ENCODE measurements at places on chromosomes 16 and 17.
A peak's percentile ranks its signal among the peaks of the same experiment; 100 is the strongest.

- no peak for DNase-seq
Observed at GRCh38 chr16:78333808-78334207, 234.4 kb downstream of the WWOX start.

DNA sequence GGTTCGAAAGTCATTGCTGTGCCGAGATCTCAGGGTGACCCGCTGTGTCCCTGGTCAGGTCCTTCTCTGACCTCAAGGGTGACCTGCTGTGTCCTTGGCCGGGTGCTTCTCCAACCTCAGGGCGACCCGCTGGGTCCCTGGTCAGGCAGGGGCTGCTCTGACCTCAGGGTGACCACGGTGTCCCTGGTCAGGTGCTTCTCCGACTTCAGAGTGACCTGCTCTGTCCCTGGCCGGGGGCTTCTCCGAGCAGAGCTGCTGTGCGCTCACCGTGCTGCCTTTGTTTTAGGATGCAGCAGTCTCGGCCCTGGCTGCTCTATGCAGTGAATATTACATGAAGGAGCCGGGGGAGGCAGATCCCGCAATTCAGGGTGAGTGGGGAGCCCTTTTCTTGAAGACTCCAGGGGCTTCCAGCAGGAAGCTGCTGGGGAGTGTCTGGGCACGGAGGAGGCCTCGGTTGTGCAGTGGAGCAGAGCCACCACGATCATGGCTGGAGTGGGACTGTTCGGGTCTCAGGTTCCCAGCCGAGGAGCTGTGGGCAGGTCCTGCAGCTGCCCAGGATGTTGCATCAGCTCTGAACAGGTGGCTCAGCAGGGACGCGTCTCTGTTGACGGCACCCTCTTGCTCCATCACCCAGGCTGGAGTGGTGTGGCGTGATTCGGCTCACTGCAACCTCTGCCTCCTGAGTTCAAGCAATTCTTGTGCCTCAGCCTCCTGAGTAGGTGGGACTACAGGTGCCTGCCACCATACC lies 83.7 kb upstream of the ZNF750 start:
- DNase-seq, result no peak

DNA sequence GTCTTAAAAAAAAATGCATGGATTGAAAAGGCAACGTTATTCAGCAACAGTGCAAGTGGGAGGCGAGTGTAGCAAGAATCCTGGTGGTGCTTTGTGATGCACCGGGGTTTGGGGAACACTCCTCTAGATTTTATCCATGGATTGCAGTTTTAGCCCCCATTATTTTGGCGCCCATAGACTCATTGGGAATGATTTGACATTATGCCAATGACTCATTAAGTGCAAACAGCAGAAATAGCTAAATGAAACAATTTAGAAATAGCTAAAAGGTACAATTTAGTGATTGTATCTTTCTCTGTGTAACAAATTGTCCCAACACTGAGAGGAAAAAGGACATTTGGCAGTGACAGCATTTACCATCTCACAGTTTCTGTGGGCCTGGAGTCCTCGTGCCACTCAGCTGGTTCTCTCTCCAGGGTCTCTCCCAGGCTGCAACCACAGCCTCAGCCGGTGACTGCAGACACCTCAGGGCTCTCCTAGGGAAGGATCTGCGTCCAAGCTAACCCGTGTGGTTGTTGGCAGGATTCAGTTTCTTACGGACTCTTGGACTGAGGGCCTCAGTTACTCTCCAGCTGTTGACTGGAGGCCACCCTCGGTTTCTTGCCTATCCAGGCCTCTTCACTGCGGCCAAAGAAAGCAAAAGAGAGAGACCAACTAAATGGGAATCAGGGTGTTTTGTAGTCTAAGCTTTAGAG lies 398.7 kb downstream of the SNX29 start:
- no peak for DNase-seq

GRCh38 chr16:7316281-7316888 lies 16.3 kb upstream of the RBFOX1 start:
- no peak for DNase-seq

DNA sequence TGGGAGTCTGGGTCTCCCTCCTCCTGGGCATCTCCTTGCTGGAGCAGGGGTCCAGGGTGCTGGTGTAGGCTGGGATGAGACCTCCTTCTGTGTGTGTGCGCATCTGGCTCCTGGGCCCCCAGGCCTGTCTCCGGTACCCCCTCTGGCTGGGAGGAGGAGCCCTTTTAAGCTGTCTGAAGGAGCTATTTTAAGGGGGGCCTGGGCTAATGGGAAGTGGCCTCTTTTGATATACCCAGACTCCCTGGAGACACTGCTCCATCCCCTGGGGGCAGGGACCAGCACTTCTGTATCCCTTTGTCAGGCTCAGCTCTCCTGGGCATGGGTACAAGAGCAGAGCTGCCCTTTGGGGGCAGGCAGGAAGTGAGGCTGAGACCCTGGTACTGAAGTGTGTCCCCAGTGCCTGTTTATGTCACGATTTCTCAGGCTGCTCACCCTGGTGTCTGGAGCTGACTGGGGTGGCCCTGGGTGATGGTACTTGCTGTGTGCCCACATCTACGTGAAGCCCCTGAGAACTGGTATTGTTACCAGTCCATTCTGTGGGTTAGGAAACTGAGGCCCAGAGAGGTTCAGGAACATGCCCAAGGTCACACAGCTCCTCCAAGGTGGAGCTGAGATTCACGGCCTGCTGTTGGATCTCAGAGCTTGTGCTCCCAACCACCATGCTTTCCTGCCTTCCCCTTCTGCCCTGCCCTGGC lies 6.5 kb downstream of the ADCY7 start:
- DNase-seq, result no peak

- no peak for DNase-seq
Observed at GRCh38 chr16:58464916-58465731, 34.8 kb upstream of the NDRG4 start.

- no peak for DNase-seq
Observed at GRCh38 chr17:71142333-71142732, 973.0 kb downstream of the KCNJ2 start.

GRCh38 chr17:50533185-50533584 lies 650 bp downstream of the EPN3 start:
- DNase-seq, result no peak

- DNase-seq, result peak; percentile 56
Observed at GRCh38 chr17:4365628-4366326, 698 bp downstream of the UBE2G1 start.

- no peak for DNase-seq
Observed at GRCh38 chr16:15777533-15778203, 79.2 kb downstream of the MYH11 start.

- DNase-seq, result no peak
Observed at GRCh38 chr16:14600164-14600563, 29.9 kb downstream of the PARN start.

DNA sequence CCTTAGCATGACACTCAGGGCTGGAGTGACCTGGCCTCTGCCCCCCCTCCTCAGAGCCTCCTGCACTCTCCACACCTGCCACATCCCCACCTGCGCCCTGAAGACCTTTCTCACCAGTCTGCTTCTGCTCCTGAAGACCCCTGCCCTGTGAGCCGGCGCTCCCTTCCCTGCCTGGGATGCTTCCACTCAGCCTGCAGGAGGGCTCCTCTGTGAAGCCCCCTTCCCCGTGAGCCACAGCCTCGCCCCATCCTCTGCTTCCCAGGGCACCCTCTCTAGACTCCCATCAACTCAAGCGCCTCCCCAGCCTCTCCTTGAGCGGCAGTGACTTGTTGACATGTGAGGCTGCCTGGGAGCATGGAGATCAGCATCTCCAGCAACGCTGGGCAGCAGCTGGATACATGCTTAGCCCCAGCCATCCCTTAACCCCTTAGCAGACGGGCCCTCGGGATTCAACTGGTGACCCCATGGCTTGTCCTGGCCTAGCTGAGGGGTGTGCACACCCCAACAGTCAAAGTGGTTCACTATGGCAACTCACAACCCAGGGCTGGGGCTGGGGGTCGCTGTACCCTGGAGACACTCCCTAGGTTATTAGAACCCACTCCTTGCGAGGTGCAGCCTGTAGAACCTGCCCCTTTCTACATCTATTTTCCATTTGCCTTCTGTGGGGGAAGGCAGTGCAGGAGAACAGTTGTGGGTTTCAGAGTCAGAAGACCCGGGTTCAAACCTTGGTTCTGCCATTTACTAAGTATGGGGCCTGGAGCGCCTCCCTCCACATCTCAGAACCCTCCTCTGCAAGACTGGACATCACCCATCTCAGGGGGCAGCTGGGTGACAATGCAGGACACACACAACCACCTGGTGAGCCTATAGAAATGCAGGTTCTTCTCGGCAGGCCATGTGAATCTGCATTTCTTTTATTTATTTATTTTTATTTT lies 21.5 kb downstream of the TMEM235 start:
- DNase-seq, result peak; percentile 29

GRCh38 chr17:82269138-82269881 lies 4.2 kb downstream of the CSNK1D start:
- no peak for DNase-seq

DNA sequence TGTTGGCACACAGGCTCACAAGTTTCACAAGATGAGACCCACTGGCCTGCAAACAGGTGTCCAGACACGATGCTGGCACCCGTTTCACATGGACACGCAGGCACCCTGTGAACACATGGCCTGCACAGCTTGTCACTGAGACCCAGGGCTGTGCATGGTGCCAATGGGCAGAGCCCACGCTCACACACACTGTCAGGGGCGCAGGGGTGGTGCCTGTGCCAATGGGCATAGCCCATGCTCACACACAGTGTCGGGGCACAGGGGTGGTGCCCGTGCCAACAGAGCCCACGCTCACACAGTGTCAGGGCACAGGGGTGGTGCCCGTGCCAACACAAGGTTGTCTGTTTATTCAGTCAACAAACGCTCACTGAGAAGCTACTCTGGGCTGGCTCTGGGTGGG lies 29.3 kb downstream of the CTU2 start:
- no peak for DNase-seq

- DNase-seq, result no peak
Observed at GRCh38 chr17:83200751-83201150, 121.3 kb downstream of the METRNL start.

- no peak for DNase-seq
Observed at GRCh38 chr17:46984892-46985291, 5.8 kb upstream of the RPRML start.

DNA sequence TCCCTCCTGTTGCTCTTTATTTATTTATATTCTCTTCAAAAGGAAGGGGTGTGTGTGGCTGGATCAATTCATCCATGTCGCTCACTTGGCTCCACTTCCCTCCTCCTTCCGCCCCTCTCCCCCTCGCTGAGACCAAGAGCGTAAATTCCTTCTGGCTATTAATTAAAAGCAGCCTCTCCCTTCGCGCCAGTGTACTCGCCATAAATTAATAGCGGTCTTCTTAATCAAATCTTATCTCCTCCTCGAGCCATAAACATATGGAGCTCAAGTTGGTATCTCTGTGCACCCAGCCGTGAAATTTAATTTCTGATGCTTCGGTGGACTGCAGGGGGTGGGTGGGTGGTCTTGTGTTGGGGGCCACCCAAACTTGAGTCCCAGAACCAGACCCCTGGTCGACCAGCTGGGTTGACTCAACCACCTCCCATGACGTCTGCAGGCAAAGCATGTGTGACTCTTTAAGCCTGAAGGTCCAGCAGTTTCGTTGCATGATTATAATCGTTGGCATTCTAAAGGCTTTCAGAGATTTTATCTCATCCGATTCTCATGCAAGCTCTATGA lies 57.9 kb downstream of the SDK2 start:
- DNase-seq, result no peak

GRCh38 chr17:13837417-13837816 lies 231.9 kb upstream of the COX10 start:
- DNase-seq, result no peak

GRCh38 chr17:39002991-39003715 lies 36.0 kb upstream of the FBXO47 start:
- peak; percentile 57 for DNase-seq

DNA sequence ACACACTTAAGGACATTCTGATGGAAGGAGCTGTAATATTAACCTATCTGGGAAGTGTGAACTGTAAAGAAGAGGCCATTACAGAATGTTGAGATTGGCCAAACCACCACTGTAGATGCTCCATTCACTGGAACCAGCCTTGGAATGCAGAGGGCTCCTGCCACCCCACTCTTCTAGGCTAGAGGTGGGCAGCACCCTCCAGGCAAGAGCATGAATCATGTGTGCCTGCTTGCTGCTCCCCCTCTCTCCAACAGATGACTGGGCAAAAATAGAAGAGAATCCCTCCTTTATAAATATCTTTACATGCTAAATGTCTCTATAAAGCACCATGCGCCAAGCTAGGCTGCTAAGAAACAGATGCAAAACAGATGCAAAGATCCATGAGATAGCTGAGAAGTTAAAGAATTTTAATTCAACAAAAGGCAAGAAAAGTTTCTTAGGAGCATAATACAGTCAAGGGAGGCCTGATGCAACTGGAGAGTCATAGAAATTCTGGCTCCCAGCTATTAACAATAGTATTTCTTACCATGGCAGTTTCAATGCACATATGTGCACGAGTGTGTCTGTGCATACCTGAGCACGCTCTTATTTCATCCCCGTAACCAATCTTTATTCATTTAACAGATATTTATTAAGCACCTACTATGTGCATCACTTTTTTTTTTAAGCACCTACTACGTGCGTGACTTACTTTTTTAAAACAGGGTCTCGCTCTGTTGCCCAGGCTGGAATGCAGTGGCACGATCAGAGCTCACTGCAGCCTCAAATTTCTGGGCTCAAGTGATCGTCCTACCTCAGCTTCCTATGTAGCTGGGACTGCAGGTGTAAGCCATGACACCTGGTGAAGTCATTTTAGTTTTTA lies 53.6 kb downstream of the GRIN2A start:
- DNase-seq, result no peak

- no peak for DNase-seq
Observed at GRCh38 chr16:3793161-3793576, 75.8 kb upstream of the TRAP1 start.

GRCh38 chr16:89596957-89597649 lies 16.3 kb upstream of the DPEP1 start:
- no peak for DNase-seq

GRCh38 chr17:66582373-66583111 lies 252.4 kb upstream of the CACNG5 start:
- DNase-seq, result no peak

DNA sequence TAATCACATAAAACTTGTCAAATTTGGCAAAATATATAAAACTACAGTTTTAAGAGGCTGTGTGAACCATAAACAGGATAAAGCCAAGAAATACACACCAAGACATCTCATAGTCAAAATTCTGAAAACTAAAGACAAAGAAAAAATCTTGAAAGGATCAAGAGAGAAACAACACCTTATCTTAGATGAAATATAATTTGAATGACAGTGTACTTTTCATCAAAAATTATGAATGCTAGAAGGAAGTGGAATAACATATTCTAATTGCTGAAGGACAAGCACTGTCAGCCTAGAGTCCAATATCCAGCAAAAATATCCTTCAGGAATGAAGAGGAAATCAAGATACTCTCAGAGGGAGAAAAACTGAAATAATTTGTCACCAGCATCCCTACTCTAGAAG lies 37.2 kb downstream of the PIK3R5 start:
- no peak for DNase-seq

DNA sequence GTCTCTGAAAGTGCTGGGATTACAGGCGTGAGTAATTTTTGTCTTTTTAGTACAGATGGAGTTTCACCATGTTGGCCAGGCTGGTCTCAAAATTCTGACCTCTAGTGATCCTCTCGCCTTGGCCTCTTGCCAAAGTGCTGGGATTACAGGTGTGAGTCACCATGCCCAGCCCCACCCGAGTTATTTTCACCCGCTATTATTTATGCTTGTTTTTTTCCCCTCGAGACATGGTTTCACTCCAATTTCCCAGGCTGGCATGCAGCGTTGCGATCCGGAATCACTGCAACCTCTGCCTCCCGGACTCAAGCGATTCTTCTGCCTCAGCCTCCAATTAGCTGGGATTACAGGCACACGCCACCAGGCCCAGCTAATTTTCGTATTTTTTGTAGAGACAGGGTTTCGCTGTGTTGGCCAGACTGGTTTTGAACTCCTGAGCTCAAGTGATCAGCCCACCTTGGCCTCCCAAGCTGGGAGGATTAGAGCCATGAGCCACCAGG lies 9.2 kb downstream of the RPL23 start:
- DNase-seq, result no peak

GRCh38 chr17:32486701-32487472 lies at the start of gene CDK5R1:
CDK5R1 (plus strand) TSS chr17:32486993; CDS start chr17:32487621, 628 bp downstream.
- DNase-seq, result peak; percentile 79
